ENCODE measurements at places on chromosomes 3 and 15.

- no peak for DNase-seq
Observed at GRCh38 chr3:155629556-155629955, 115.3 kb downstream of the PLCH1 start.

GRCh38 chr3:54634122-54634469 lies 293.8 kb downstream of the LRTM1 start:
- no peak for DNase-seq

DNA sequence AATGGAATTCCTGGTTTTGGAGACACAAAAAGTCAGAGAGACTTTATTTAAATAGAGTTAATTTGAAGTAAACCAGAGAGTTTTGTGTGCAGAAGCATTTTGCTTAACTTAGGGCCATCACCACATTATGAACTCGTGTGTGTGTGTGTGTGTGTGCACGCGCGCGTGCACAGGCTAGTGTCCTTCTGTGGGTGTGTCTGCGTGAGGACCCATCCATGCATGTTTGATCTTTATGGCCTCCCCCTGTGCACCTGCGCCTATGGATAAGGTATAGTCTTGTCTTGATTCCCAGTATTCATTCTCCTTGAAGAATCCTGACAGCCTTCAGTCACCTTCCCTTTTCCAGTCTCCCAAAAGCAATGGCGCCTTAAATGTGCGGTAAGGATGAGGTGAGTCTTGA lies 26.0 kb downstream of the MUC20 start:
- no peak for DNase-seq

DNA sequence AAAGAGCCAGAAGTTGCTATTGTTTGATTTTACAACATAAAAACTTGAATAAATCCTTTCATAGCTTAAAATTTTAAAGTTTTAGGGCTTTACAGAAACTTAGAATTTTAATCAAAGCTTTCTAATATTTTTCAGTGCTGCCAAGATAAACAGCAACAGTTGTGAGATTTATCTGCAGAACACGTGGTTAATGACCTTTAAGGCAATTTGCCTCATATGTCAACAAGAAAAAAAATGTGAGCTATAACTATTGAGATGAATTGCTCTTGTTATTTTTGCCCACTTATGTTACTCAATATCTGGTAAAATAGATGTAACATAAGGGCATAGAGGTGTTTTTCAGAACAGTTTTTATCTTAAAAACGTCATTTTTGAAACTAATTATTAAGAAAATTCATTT lies 96.7 kb upstream of the NECTIN3 start:
- DNase-seq, result no peak

DNA sequence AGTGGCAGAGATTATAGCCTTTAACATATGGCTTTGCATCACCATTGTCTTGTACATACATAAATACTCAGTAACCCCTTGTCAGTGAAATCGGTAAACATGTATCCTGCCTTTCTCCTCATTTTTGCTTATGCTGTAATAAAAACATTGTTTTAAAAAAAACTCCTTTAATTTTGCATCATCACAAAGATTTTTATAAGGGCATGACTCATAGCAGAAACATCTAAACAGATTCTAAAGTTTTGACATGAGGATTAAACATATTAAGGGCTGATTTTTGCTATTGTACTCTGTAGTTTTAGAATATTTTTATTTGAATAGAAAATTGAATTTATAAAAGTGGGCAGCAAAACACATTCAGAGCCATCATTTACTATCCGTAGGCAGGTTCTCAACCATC lies 275.9 kb downstream of the ZIC4 start:
- no peak for DNase-seq

DNA sequence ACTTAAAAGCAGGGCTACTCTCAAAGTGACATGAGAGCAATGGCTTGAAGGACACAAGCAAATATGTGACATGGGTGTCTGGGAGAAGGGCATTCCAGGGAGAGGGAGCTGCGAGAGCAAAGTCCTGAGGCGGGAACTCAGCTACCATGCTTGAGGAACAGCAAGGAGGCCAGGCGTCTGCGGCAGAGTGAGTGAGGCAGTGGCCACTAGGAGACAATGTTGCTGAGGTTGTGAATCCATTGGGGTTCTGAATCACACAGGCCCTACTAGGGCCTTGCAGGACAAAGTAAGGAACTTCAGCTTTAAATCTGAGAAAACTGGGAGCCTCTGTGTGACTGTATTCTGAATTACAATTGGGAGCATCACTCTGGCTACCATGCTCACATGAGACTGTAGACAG lies 94.1 kb upstream of the PRICKLE2 start:
- no peak for DNase-seq

GRCh38 chr3:156551261-156551660 lies 3.7 kb downstream of the SSR3 start:
- DNase-seq, result no peak

- no peak for DNase-seq
Observed at GRCh38 chr15:98876451-98877369, 130.9 kb downstream of the PGPEP1L start.

- DNase-seq, result no peak
Observed at GRCh38 chr15:49877873-49878521, 241.0 kb downstream of the ATP8B4 start.

DNA sequence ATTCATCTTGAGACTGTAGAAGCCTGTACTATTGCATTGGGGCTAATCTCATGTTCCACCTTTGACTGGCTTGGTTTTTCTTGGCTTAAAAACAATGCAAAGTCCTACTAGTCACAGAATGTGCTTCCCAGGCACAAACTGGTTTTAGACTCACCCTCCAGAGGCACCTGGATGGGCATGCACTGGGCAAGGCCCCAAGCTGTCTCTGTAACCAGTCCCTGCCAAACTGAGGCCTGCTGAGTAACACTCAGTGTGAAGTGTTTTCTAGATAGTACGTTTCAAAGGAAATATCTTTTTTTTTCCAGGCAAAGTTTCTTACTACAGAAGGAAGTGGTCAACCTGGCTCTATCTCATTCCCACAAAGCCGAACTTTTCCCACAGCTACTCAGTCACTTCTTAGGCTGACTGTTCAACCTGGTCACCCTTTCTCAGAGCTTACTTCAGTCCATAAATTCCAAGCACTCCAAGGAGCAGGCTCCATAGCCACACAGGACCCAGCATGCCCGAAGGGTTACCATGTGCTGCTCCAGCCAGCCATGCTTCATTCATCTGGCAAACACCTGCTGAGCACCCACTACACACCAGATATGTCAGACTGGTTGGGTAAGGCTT lies 57.4 kb downstream of the NPTN start:
- DNase-seq, result no peak

All from mesothelial cell of epicardium (in vitro differentiated cells).